ENCODE measurements at places on chromosomes 13 and 19.

- DNase-seq, result no peak
Measured at GRCh38 chr13:35484384-35484783, 7.9 kb upstream of the MAB21L1 start.

GRCh38 chr13:114128624-114129522 is 3.5 kb downstream of the RASA3 start:
- peak; percentile 87 for DNase-seq

DNA sequence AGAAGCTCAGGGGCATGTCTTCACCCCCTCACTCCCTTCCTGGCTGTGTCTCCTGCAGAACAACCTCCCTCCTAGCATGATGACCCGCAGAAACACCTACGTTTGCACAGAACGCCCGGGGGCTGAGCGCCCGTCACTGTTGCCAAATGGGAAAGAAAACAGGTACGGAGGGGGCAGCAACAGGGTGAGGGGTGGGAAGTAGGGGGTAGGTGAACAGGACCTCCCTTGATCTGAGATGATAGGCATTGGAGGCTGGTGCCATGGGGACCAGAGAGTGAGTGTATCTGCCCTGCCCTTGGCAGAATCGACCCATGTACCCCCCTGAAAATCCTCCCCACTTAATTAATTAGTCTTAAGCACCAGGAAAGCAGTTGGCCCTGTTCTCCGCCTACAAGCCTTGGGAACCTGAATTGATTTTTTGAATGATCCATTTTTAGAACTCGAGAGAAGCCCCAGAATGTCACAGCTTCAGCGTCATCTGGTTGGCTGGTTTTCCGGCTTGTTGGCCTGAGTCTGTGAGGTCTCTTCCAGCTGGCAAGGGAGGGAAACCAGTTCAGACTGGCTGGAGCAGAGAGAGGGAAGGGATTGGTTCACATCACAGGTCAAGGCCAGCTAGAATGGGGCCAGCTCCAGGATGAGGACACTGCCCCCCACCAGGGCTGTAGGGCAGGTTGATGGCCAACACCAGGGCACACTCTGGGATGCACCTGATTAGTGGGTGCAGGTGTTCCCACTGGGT is 28.2 kb downstream of the CKM start:
- DNase-seq, result no peak

DNA sequence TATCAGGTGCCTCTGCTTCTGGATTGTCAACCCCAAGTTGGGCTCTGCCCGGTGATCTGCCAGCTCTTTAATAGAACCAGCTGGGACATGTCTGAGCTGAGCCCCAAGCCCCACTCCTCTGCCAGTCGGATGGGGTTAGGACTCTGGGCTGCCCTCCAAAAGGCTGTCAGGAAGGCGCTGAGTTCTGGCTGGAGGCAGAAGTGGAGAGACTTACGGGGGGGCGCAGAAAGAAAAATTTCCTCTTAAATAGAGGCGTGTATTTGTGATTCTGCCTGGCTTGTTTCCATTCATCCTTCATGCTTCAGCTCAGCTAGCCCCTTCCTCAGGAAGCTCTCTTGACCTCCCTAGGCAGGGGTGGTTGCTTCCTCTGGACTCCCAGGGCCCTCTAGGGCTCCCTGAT is 985 bp upstream of the KCNK6 start:
- no peak for DNase-seq

DNA sequence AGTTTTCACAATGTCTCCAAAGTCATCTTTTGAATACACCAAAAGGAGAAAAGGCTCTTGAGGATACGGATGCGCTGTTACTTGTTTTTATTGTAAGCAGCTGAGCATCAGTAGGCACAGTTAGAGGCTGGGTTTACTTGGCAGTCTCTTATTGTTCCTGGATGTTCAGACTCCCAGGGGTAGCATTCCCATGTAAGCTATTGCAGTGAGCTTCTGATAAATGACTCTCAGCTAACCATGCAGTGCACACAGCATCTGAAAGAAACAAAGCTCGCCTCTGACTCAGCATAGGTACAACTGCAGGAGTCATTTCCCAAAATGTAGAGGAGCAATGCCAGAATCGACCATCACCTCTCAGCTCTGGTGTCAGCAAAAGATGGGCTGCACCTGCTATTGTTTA is 84.8 kb downstream of the DCT start:
- DNase-seq, result no peak

DNA sequence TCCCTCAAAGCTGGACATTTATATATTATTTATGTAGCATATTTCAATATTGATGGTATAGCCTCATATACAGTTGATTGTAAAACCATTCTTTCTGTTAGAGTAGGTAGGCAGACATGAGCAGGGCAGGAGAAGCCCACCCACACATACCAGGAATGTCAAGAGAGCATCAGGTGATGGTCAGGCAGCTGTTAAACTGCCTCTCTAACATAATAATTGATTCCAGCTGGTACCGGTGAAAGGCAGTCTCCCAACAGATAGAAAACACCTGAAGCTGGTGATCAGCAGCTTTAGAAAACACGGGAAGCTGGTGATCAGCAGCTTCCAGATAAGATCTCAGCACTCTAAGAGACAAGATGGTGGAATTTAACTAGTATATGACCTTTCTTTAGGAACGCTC is 132.9 kb downstream of the SLITRK6 start:
- no peak for DNase-seq
